ENCODE measurements at places on chromosomes 2 and 18.
A peak's percentile ranks its signal among the peaks of the same experiment; 100 is the strongest.

DNA sequence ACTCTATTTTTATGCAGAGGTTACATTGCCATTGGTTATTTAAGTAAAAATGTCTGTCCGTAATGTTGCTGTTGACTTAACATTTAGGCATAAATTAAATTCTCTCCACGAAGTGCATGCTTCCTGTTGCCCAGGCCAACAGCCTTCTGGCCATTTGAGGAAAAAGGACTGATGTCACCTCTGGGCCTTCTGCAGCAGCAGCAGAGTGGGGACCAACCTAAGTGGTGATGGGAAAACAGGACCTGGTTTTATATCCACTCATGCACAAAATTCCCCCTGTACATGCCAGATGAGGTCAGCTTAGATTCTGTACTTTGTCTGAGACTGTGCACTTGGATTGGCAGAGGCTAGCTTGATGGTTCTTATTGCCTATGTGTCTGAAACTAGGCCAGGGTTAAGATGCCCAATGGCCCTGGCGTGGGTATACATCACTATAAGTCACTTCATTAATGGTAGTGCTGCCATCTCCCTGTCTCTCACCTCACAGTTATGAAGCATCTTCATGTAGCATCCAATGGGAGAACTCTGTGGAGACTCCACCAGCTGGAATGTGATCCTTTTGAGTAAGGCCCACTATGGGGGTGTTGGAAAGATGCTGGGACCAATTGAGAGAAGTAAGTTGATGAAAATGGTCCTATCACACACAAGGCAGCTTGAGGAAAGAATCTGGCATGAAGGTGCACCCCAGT is 4.4 kb downstream of the ARHGAP25 start:
- DNase-seq = no peak

- no peak for DNase-seq
Observed at GRCh38 chr2:153222231-153223165, 256.1 kb downstream of the RPRM start.

DNA sequence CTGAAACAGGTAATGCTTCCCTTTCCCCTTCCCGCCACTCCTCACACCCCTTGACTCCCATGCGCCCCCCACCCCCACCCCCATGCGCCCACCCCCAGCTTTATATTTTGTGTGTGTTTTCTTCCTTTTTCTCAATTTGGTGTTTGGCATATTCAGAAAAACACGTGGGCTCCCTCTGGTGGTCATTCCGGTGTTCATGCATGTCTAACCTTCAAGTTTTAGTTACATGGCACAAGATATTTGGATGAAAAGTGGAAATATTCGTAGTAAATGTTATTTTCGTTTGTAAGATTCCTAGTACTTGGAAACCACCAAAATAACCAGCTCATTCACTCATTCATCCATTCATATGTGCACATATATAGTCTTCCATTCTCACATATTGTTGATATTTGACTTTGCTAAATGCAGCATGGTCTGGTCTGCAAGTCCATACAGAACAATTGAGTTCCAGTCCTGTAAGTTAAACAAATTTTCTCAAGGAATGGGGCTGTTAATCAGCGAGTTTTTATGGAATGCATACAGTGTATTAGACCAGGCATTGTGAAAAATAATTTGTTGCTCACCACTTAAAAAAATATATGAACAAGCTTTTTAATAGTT is 143.6 kb upstream of the MAP3K20 start:
- DNase-seq = peak; percentile 70

DNA sequence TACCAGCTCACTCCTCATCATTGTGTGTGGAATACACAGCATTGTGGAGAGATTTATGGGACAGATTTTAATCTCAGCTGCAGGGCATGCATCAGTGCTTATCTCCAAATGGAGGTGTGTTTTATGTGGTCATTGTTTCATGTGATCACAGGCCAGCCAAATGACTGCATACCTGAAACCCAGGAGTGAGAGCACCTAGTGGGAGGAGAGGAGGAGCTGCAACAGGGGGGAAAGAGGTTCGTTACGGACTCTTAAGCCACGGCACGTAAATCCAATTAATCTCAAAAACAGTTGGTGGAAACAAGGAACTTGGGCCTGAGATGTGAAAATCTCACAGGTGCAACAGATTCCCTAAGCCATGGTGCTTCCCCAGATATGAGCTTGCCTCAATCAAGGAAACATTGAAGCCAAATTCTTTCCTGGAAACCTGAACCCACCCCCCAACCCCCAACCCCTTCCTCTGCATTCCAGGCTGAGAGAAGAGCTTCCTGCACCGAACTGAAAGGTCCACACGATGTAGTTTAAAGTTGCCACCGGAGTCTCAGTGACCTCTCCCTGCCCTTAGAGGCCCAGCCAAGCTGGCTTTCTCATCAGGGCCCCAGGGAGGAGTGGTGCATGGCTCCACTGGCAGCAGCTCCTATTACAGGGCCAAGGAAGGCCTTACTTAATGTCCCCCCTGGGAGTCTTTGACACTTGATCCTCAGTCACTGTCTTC is 167.4 kb downstream of the C1D start:
- no peak for DNase-seq

DNA sequence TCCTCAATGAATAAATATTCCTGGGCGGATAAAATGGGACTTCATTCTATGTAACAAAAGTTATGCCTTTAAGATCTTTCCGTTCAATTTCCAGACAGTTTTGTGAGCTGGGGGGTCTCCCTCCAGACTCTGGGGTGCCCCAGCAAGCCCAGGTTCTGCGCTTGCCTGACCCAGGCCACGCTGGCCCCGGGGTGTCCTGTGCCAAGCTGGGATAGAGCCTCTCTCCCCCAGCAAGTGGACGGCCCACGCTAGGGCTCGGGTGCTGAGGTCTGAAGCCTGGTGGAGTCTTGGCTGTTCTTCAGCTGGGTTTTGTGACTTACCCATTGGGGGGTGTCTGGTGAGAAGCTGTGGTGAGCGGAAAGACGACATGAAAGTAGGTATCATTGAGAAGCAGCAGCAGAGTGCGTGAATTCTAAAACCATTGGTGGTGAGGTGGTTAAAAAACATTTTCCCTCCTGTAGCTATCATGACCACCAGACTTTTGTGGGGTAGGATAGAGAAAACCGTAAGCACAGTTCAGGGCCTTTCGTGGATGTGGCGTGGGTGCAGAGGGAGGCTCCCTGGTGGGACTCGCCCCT is 346.8 kb downstream of the ANAPC1 start:
- DNase-seq = peak; percentile 12

GRCh38 chr18:48003426-48004349 is 73.2 kb upstream of the SMAD2 start:
- DNase-seq = peak; percentile 79

DNA sequence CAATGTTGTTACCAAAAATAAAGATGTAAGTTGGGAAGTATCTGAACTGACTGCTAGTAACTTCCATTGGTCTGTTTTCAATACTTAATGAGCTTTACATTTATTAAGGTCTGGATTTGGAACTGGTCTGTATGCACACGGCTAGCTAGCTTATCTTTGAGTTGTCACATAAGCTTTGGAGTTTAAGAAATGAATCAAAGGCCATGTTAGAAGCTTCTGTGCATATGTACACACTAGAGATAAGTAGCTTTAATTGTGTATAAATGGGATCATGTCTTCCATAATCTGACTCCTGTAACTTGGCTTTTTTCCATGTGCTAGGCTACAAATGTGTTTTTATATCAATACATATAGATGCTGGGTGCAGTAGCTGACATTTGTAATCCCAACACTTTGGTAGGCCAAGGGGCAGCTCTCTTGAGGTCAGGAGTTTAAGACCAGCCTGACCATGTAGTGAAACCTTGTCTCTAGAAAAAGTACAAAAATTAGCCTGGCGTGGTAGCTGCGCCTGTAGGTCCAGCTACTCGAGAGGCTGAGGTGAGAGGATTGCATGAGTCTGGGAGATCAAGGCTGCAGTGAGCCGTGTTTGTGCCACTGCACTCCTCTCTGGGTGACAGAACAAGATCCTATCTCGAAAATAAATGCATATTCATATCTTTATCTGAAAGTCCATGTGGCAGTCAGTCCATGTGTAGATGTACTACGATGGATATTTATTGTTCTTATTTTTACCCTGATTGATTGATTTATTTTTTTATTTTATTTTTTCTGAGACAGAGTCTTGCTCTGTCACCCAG is 27.2 kb downstream of the ATIC start:
- DNase-seq = no peak

DNA sequence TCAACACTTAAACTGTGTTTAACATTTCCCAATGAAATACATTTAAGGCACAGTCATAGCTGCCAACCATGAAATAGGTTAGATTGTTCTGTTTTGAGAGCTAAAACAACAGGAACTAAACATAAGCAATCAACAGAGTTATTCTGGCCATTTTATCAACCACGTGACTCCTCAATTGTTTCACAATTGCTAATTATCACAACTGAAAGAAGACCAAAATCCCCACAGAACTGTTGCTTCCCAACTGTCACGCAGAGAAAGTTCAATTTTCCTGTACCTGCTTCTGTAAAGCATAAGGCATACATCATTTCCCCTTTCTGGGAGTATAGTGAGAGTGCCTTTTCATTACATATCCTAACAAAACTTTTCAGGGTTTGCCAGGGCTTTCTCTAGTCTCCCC is 248.6 kb downstream of the EPHA4 start:
- DNase-seq = no peak

GRCh38 chr2:240655931-240656886 is 26.5 kb downstream of the AQP12B start:
- no peak for DNase-seq

DNA sequence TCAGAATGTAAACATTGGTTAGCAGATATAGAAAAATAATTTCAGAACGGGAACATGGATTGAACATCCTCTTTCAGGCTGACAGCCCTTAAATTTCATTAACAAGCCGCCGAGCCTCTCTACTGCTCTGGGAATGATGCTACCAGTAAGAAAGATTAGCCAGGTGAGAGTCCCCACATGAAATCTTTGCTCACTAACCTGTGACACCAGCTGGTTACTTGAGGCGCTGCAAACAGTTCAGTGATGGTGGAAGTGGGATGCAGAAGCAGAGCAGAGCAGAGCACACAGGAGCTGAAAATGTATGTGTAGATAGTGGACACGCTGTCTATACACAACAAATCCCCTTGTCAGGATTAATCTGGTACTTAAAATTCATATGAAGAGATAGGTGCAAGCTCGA is 721.1 kb downstream of the DPP10 start:
- no peak for DNase-seq

DNA sequence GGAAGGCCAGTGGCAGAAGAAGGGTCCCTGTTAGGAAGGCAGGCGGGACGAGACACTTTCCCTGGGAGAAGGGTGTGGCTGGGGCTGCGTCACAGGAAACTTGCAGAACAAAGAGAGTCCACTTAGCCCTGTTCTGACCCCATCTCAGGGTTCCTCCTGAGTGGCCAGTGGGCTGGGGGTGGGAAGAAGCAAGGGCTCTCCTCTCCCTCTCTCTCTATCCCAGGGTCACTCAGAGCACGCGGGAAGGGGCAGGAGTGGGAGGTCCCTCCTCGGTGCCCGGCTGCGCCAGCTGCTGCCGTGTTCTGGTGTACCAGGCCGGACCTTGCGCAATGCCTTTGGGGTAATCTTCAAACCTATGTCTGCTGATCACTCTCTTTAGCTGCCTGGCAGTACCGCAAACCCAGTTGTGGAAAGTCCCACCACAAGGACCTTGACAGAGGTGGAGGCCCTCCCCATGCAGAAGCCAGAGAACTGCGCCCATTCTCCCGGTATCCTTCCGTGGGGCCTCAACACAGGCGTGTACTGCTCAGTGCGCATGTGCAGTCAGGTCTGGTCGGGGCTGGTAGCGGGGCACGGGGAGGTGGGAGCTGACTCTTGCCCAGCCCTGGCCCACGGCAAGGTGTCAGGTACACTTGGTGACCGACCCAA is 47.8 kb upstream of the ST3GAL5 start:
- no peak for DNase-seq

DNA sequence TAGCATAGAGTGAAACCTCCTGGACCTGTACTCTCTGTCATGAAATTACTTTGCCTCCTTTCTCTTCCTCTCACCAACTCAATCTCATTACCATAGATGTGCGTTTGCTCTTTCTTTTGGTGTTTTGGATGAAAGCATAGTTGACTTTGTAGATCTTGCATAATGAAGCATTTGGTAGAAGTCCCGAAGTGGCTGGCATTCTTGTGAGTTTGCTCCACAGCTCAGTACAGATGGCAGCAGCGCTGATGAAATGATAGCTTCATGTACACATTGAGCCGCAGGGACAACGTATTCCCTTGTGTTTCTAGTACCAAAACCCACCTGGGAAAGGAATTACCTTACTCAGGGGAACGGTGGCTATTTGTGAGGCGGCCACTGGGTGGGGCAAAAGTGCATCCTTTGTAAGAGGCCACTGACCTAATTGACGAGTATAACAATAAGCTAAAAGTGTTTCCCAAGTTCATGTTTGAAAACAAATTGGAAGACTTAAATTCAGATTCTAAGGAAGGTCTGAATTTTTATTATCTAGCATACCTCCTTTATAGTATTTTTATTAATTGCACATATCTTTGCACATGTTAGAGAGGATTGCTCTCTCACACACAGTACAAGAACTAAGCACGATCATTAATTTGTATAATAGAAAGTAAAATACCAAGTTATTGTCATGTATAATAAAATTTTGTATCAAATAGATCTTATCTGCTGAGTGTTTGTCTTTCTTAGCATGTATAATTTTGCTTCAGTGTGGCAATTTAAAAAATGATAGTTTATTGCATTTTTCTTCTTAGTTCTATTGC is 25.4 kb upstream of the CDH7 start:
- DNase-seq = no peak

- DNase-seq = no peak
Observed at GRCh38 chr2:219688560-219689445, 61.4 kb downstream of the SLC4A3 start.

- no peak for DNase-seq
Observed at GRCh38 chr2:11572996-11573395, 39.2 kb downstream of the GREB1 start.

DNA sequence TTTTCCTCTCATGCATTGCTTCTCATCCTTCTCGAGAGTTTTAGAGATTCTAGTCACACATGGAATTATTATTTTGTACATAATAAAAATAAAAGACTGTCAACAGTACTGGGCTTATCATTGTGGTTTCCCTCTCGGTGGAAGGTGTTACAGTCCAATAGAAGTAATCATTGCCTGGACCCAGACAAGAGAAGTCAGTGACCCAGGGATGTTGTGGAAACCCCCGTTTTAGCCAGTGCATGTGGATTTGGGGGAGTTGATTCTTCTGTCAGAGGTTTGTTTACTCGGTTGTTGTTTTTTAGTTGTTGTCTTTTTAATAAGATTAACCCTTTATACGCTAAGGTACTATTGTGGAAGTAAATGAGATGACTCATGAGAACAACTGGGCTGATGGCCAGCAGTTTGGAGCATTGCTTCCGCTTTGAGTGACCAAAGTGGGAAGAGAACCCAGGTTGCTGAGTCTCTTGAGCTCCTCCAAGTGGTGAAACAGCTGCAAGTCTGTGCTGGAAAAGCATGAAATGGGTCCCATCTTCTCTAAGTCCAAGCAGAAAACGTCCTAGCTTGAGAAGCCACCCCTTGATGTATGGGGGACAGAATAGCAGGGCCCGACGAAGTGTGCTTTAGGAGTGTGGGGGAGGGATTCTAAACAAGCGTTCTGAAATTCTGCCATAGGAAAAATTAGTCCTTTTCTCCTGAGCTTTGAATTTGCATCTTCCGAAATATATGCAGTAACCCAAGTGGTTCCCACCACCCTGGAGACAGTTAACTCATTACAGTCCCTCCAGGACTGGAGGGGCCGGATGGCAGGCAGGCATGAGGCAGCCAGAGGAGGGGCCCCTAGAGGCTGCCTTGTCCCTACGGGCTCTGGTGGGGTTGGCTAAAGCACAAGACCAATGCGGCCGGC is 61.8 kb upstream of the GPR45 start:
- no peak for DNase-seq

- DNase-seq = no peak
Observed at GRCh38 chr2:241869087-241869961, at the start of gene RTP5. TSS of gene RTP5 (plus strand) at chr2:241869729. CDS start at chr2:241869757, 28 bp downstream.

- DNase-seq = no peak
Observed at GRCh38 chr2:141021109-141021508, 1109.7 kb downstream of the LRP1B start.

Data from Jurkat, Clone E6-1 (cell line).